Hepatocyte (in vitro differentiated cells): ENCODE measurements at places on chromosomes 5 and 9.

- peak; percentile 49 for DNase-seq
Observed at GRCh38 chr5:92641031-92641962, 939.7 kb downstream of the NR2F1-AS1 start.

DNA sequence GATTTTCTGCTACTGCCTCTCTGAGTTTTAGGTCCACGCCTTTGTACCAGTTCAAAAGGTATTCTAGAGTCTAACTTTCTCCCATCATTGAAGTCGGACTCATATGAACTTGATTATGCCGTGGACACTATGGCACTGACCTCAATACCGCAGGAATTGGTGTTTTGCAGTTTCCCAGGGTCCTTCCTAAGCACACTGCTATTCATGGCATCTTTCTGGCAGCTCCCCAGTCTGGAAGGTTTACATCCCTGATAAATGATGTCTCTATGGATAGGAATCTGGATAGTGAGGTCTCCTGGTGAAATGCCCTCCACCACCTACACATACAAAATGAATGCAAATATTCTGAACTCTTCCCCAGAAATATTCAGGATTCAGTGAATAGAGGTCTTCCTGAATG lies 422.2 kb downstream of the CTNND2 start:
- no peak for DNase-seq

DNA sequence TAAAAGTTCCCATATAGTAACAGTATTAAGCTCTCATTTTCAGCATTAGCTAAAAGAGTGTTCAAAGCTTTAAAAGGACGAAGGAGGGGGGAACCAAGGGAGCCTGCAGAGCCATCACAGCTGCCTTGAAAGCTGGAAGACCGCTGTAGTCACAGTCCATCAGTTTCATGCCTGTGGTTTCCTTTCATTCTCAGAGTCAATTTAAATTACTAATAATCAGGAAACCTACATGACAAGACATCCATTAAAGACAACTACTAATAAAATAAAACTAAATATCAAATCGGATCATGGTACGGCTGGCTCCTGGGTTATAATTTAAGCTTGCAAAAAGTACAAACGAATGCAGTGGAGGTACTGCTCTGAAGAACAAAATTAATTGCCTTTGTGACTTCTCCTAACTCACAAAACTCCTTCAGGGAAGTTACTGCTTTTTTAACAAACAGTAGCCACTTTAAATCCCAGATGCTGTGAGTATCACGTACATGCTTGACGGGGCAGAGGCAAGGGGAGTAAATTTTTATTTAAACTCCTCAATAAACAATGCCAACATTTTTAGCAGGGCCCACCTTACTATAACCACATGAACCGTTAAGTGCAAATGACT lies 213.5 kb downstream of the DENND1A start:
- no peak for DNase-seq

GRCh38 chr5:156446526-156446925 lies 119.6 kb downstream of the SGCD start:
- DNase-seq, result no peak

GRCh38 chr9:103700195-103700962 lies 393.7 kb upstream of the SMC2 start:
- no peak for DNase-seq

DNA sequence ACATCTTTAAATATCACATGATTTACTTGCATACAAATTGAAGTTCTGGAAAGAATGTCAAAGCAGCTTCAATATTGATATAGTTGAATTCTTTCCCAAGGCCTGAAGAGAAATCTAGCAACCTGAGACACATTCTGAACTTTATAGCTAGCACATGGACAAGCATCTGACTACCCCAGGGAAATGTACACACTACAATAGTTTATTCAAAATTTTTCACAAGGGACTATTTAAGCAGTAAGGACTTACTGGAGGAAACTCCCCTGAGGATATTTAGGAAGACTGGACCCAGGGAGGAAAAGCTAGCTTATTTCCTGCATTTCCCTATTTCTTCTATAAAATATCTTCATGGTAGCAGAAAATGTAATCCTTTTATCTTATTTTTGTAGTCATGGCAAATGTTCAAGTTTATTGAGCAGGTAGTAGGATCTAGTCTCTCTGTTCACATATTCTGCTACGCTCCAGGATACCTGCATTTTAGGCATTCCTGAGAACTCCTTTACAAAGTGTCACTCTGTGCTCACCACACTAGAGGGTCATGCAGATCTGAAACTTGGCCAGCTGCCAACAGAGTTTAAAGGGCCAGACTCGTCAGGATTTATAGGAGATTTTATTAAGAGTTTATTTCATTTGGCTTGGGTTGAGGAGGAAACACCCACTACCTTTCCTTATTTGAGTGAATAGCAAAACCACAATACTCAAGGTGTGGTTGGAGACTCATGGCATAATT lies 348.4 kb upstream of the FTMT start:
- peak; percentile 65 for DNase-seq

GRCh38 chr9:134971196-134971595 lies 53.5 kb upstream of the FCN1 start:
- DNase-seq, result no peak

GRCh38 chr5:10331341-10331796 lies 22.1 kb upstream of the MARCHF6 start:
- peak; percentile 61 for DNase-seq

GRCh38 chr5:124584991-124585715 lies 161.3 kb downstream of the ZNF608 start:
- no peak for DNase-seq

DNA sequence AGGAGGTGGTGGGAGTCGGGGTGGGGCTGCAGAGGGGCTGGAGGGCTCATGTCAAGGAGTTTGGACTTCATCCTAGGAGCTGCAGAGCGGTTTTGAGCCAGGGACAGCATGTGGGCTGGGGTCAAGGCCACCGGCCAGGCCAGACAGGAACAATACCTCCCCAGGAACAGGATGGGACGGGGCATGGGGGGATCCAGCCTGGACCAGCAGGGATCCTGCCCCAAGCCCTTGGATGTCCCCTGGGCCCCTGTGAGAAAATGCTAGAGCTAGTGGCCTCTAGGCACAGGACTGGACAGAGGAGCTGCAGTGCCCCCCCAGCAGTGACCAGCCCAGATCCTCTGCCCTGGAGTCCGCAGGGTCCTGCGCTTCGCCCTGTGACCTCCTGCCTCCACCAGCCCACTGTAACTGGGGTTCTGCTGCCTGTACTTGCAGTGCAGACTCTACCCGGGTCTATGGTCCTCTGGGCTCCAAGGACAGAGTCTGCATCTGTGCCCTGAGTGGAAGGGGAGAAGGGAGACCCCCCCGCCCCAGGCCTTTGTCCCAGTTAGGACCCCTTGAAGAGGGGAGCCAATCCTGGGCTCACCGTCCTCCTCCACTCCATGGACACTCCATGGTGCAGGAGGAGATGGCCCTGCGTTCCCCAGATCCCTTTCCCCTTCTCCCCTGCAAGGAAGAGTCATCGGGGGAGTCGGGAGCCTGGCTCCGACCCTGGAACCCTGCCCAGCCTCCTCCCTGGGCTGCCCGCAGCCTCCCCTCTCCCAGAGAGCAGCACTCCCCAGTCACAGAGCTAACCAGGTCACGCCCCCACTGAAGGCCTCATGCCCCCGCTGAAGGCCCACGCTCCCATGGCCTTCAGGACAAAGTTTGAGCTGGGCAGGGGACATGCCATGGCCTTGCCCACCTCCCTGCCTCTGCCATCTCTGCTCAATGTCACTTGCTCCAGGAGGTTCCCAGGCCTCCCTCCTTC lies 3.0 kb upstream of the MXD3 start:
- DNase-seq, result no peak

DNA sequence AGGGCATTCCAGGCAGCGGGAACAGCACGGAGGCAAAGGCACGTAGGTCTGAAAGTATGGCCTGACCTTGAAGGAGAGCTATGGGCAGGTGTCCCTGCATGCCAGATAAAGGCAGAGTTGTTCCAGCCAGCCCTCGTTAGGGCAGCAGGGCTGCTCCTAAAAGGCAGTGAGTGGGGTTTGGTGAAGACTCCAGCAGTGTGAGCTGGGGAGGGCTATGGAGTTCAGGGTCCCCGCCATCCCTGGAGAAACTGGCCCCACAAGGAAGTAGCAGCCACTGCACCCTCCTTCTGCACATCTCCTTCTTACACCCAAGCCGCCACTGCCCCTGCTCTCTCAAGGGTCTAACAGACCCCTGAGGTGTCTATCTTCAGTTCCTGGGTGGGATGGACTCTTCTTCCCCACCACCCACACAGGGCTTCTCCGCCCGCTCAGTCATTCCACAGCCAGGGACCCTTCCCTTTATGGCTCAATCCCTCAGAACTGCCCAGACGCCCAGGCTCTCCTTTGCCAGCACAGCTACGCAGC lies 1.4 kb downstream of the AKNA start:
- no peak for DNase-seq

DNA sequence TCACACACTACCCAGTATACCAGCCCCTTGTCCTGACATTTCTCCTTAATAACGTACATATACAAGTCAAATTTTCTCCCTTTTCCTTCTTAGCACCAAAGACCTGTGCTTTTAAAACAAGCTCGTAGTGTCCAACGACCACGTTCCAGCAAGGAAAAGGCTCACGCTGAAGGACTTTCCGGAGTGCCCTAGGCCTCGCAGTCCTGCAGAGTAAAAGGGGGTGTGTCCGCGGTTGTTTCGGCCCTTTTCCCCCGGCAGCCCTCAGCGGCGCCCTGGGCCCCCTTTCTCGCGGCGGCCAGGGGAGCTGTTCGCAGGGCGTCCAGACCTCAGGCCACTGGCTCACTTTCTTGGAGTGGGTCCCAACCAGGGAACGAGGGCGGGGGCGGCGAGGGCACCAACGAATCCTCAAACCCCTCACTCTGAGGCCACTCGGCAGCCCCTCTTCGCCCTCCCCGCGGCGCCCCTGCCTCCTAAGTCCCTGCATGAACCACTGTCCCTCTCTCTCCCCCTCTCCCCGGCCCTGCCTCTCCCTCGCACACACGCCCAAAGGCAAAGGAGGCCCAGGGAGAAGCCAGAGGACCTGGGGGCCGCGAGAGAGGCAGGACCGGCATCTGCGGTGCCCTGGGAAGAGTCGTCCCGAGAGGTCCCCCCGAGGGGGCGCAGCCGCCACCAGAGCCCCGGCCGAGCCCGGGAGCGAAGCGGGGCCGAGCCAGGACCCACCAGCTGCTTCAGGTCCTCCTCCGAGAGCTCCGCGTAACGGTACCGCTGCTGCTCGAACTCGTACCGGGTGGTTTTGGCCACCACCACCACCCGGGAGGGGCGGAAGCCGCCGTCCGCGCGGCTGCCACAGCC lies 720 bp downstream of the NADK2 start:
- DNase-seq, result peak; percentile 87

- DNase-seq, result peak; percentile 8
Observed at GRCh38 chr5:108557686-108558085, 175.8 kb upstream of the FBXL17 start.

DNA sequence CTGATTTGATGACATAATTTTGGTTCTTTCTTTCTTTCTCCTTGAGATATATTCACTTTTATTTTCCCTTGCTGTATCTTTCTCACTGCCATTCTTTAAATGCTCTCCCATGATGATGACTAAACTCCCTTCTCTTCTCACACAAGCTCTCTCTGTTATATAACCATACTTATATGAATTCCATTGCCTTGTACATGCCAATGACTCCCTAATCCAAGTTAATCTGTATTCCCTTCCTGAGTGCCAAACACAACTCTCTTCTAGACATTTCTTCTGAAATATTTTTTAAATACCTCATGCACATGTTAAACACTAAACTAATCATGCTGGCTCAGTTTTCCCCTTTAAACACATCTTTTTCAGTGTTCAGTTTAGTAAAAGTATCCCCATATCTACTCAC lies 62.2 kb upstream of the ST8SIA4 start:
- DNase-seq, result no peak

GRCh38 chr9:26319859-26320258 lies 572.7 kb downstream of the CAAP1 start:
- DNase-seq, result no peak

DNA sequence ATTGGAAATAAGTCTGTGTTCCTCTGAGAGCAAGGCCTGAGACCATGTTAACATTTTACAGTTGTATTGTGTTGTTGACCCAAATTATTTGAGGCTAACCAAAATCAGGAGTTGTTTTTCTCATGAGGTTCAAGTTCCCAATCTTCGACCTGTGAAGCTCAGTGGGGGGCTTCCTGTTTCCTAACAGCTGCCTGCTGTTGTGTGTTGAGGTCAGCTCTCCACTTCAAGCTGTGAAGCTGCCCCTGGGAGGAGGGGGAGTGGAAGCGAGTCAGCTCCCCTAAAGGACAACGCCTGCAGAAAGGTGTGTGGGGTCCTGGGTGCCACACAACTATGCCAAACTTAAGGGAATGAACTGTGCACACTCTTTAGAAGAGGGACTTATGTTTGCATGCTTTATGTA lies 295.5 kb downstream of the IRX1 start:
- DNase-seq, result no peak

DNA sequence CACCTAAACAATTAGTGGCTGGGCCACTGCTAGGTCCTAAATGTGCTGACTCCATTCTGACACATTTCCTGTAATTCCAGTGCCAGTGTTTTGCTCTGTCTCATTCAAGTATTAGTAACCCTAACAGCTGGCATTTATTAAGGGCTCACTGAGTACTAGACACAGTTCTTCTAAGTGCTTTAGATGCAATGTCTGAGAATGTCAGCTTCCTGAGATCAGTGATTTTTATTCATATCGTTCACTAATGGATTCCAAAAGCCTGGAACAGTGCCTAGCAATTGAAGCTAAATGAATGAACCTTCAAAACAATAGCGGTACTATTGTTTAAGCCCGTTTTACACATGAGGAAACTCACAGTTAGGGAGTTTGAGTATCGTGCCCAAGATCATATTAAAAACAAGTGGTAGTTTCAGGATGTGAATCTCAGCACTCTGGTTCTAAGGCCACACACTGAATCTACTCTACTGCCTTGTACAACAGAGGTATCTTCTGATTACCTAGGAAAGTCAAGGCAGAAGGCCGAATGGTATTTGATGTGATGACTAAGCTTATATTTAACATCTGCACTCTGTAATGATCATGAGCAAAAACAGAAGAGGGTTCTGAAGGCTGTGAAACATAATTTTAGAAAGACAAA lies 304.0 kb downstream of the PJA2 start:
- peak; percentile 7 for DNase-seq

GRCh38 chr5:168299372-168299771 lies 7.9 kb downstream of the WWC1 start:
- DNase-seq, result no peak

- DNase-seq, result no peak
Observed at GRCh38 chr5:160363660-160364395, 6.6 kb downstream of the C1QTNF2 start.

- DNase-seq, result peak; percentile 32
Observed at GRCh38 chr5:82349652-82350051, 71.5 kb upstream of the RPS23 start.

GRCh38 chr5:161278739-161279660 lies 267.5 kb downstream of the GABRB2 start:
- no peak for DNase-seq

DNA sequence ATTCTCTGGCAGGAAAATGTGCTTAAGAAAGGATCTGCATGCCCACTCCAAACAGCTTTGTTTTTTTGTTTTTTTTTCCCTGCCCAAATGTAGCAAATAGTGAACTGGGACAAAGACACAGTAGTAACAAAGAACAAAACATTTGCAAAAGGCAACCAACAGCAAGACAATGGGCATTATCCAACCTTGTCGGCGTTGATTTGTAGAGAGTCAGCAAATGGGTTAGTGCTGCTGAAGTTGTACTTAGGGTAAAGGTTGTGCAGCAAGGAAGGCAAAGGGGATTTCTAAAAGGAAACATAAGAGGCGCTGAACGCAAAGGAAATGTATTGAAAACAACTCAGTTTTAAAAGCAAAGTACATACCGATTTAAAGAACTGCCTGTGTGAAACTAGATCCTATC lies 136.2 kb downstream of the MPDZ start:
- DNase-seq, result no peak
